C1 segment of cervical spinal cord (tissue), 14 donors: ENCODE measurements at places on chromosomes 16 and 17.
A peak's percentile ranks its signal among the peaks of the same experiment; 100 is the strongest.

- peak; percentile 44 for DNase-seq
Observed at GRCh38 chr16:53503991-53504663, 1.1 kb upstream of the AKTIP start.

DNA sequence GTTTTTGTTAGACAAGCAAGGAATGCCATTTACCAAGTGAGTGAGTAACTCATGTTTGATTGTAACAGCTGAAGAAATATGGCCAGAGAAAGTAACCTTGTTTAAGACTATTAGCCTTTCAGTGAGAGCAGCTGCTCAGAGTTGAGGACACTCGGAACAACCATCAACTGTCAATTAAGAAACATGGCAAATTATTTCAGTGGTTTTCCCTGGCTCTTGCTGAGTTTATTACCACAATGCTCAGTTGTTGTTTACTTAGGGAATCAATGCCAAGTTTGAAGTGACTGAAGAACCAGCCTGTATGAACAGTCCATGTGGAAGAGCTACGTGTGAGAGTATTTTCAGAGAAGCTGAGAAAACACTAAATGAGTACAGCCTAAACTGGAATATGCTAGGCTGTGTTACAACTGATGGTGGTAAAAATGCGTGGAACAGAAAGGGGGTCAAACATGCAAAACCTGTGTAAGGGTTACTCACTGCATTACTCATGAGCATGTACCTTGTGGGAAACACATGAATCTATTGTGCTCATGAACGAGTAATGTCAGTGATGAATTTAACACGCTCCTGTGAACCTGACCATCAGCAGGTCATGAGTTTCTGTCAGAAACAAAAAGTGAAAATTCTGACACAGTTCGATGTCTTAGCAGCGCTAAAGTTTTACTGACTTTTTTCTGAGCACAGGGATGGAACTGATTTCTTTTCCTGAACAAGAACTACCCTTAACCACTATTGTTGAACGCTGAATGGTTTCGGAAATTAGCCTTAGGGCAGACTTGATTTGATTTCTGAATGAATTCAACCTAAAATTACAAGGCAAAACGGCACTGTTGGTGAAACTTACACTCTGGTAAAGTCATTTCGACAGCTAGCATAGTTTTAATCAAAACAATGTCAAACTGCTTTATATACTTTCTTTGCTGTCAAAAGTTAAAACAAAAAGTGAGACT lies 33.5 kb downstream of the GNA13 start:
- DNase-seq = no peak

GRCh38 chr17:40076591-40076990 lies 13.8 kb downstream of the THRA start:
- DNase-seq = no peak

DNA sequence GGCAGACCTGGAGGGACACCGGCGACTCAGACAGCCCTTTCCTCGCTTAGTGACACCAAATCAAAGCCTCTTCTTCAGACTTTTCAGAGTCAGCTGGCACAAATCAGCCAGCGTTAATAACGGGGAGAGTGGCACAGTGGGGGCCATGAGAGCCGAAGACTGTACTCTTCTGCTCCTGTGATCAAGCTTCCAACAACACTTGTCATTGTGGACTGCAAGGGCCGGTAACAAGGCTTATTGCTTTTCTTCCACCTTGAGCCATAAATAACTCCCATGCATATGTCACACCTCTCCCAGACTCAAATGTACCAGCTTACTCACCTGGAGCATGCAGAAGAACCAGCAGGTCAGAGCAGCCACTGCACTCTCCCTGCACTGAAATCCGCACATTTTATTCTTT lies 12.8 kb downstream of the FLCN start:
- DNase-seq = no peak

GRCh38 chr16:19389246-19389645 lies 28.4 kb upstream of the TMC5 start:
- no peak for DNase-seq

- DNase-seq = no peak
Observed at GRCh38 chr16:1992704-1993317, 3.0 kb downstream of the SYNGR3 start.

- no peak for DNase-seq
Observed at GRCh38 chr17:73003487-73003886, 89.0 kb downstream of the SLC39A11 start.

DNA sequence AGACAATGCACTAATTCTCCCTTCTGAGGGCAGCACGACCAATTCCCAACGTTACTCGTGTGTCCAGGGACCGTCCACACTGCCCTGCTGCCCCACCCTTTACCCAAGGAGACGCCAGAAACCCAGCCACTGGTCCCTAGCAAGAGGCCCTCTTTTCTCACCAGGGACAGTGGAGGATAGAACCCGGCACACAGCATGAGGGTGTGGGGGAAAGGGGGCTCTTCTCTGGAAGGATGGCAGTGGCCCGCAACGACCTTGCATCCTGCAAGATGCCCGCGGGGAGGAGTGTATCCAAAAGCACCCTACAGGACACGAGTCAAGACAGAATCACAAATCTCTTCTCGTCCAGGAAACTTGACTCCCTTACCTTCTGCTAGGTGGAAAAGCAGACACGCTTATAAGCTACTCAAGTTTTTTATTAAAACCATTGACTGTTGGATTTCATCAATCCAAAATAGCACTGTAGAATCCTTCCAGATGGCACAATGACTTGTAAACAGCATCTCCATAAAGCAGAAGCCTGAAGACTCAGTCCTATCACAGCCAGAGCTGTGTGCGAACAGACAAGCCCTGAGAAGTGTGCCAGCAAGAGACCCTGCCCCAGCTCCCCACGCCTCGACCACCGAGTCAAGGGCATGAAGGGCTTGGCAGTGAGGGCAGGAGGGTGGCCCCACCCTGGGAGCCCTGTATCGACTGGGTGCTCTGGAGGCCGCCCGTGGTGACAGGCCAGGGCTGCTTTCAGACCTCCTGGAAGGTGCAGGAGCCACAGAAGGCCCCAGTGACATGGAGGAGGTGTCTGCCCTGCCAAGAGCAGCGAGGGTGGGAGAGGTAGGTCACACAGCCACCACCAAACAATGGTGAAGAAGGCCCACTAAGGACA lies 103.8 kb downstream of the ANKRD11 start:
- no peak for DNase-seq

GRCh38 chr17:36721560-36722120 lies 120.3 kb downstream of the MRM1 start:
- DNase-seq = no peak

- no peak for DNase-seq
Observed at GRCh38 chr17:82883419-82884031, 43.7 kb upstream of the ZNF750 start.

- no peak for DNase-seq
Observed at GRCh38 chr16:4323845-4324488, 8.1 kb downstream of the GLIS2 start.

DNA sequence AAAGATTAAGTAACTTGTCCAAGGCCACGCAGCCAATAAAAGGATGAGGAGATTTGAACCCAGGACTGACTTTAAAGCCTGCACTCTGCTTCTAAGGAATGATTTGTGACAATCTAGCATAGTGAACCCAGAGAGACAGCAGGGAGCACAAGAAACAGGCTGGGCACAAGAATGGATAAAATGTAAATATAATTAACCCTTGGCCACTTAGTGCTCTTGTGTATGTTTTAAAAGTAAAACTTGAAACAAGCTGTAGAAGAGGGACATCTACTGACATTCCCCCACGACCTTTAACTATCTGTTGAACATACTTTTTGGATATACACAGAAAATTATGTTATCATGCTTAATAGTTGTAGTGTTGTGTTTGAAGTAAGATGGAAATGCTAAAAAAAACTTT lies 141.9 kb upstream of the PMFBP1 start:
- DNase-seq = no peak

DNA sequence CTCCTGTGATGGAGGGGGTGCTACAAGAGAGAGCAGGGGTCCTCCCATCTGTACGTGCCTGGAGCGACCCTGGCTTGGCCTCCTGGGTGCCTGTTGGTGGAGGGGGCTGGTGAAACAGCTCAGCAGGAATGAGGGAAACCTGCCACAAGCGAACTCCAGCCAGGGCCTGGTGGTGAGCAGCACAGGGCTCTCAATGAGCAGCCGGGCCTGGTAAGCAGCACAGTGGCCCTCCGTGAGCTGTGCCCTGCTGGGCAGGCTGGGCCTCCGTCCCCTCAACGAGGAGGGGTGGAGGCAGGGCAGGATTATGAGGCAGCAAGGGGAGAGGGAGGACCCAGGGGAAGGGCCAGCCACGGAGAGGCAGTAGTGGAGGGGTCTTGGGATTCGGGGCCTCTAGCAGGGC lies 101.9 kb downstream of the SDK2 start:
- DNase-seq = no peak

DNA sequence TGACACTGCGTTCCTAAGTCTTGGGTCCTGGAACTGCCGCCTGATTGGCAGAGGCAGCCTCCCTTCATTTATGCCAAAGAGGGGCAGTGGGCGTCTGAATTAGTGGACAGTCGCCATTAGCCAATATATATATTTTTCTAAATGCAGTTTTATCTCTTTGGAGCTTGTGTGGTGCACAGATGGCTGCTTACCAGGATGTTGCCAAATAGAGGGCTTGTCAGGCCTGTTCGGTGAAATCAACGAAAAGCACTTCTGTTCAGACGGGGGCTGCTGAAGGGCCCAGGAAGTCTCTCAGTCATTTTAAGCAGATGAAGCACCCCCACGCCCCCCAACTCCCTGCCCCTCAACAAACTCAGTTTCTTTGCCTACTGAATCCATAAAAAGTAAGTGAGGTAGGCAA lies 66.0 kb downstream of the RAP1GAP2 start:
- no peak for DNase-seq

DNA sequence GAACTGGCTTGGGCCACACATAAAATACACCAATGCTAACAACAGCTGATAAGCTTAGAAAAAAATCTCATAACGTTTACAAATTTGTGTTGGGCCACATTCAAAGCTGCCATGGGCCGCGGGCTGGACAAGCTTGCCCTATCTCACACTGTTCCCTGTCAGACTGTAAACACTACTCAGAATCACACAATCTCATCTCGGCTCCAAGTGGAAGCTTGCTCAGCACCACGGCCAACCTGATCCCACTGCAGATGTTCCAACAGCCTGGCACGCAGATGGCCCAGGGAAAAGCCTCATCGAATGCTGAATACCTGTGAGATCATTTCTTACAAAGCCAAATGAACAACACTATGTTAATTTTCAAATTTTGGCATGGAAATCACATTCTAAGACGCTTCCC lies 125.8 kb downstream of the ANKRD11 start:
- DNase-seq = no peak

DNA sequence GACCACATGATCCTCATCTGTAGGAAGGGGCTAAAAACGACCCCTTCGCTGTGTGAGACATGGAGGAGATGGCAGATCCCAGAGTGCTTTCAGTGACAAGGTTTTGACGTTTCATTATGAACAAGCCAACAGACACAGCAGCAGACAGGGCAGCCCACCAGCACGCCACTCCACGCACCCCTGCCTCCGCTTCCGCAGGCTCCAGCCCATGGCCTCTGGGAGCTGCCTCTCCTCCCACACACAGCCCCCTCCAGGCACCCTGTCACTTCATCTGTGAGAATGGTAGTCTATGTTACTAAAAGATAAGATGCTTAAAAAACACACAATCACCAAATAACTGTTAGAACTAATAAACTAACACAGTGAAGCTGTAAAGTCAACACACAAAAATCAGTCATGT lies 12.3 kb upstream of the ADCY7 start:
- DNase-seq = no peak

GRCh38 chr16:143456-143855 lies 5.0 kb upstream of the NPRL3 start:
- no peak for DNase-seq

DNA sequence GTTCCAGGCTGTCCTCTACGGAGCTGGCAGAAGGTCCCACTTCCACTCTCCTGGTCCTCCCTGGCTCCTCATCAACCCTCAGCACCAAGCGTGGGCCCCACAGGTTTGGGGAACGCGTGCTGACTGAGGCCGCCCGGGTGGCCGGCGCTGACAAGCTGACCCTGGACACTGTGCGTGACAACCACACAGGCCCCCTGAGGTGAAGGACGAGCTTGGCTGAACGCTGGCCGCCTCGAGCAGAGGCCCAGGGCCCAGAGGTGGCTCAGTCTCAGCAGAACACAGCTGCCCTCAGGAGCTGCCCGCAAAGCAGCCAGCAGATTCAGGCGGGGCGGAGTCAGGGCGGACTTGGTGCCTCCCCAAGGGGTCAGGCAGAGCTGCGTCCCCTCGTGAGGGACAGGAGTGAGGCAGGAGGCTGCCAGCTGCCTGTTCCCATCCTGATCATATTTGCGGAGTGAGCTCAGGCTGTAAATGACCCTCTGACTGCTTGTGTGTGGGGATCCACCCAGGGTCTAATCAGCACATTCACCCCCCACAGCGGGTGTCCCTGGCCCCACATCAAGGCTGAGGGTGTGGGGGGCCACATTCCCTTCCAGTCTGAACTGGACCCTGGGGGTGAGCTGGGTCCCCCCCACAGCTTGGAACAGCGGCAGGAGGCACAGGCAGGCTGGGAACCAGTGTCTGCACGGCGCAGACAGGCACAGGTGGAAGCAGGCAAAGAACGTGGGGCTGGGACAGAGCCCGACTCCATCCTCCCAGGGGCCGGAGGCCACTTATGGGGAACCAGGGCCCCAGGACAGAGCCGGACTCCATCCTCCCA lies 105.1 kb upstream of the METRNL start:
- no peak for DNase-seq

DNA sequence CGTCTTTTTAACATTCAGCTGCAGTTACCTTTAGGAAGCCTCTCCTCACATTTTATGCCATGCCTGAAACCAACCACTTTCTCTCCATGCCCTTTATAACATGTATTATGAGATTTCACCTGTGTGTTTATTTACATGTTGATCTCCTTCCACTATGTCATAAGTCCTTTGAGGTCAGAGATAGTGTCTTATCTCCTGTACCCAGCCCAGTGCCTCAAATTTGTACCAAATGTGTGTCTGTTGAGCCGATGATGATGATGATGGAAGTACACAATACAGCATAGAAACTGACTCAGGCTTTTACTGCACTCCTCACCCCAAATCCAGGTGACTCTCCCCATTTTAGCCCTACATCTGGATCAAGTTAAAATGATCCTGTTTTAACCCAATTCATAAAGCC lies 179.5 kb upstream of the CACNG5 start:
- no peak for DNase-seq

GRCh38 chr16:2752850-2753732 lies 653 bp downstream of the SRRM2 start:
- DNase-seq = peak; percentile 88
